HL-60 (cell line): ENCODE measurements at places on chromosomes 5 and 9.

- DNase-seq: no peak
Measured at GRCh38 chr9:116409638-116410037, 256.0 kb downstream of the PAPPA start.

GRCh38 chr5:88885002-88885401 lies 2.0 kb upstream of the MEF2C start:
- no peak for DNase-seq

- DNase-seq: no peak
Measured at GRCh38 chr9:116209414-116210116, 56.0 kb downstream of the PAPPA start.

GRCh38 chr5:40832345-40832744 lies 2.7 kb downstream of the RPL37 start:
- DNase-seq: peak; percentile 13

DNA sequence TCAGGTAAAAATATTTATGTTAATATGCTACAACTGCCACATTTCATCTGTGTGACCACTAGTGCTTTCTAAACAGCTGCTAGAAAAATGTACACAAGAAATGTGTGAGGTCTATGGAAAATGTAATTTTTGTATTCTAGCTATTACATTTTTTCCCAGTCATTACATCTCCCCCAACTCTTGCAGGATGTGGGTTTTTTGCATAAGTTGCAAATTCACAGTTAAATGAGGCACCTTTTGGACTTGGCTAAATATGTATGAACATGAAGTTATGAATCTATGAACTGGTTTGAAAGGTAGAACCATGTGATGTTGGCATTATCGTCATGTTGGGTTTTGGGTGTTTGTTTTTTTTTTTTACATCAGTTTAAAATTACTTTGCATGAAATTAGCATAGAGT lies 590.4 kb upstream of the WWC1 start:
- DNase-seq: no peak

DNA sequence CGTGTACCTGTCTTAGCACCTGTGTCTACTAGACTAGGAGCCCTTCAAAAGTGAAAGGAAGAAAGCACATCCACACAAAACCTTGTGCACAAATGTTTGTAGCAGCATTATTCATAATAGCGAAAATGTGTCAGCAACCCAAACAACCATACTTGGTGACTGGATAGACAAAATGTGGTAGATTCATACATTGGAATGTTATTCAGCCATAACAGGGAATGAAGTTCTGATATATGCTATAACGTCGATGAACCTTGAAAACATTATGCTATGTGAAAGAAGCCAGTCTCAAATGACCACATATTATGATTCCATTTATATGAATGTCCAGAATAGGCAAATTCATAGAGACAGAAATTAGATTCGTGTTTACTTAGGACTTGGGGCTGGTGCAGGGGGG lies 57.8 kb upstream of the LARP1 start:
- DNase-seq: no peak

GRCh38 chr5:139752506-139753473 lies 42.8 kb upstream of the PSD2 start:
- no peak for DNase-seq

DNA sequence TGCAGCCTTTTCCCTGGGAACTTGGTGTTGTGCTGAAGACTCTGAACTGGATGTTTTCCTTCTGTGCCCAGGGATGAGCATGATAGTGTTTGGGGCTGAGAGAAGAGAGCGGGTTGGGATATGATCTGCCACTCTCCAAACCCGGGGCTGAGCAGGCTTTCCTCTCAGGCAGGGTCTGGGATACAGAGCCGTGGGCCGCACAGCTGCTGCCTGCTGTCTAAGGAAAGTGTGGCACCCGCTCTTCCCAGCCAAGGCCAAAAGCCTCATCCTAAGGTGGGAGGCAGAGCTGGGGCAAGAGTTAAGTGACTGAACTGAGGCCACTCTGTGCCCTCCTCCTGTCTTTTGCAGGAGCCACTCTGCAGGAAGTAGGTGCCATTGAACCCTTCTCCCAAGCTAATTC lies 83.6 kb upstream of the PITX1 start:
- no peak for DNase-seq

- no peak for DNase-seq
Measured at GRCh38 chr5:35741971-35742370, 114.7 kb upstream of the IL7R start.

- peak; percentile 96 for DNase-seq
Measured at GRCh38 chr5:42992088-42992879, 47.8 kb downstream of the ANXA2R start.

GRCh38 chr5:53831496-53831895 lies 271.1 kb downstream of the NDUFS4 start:
- no peak for DNase-seq

DNA sequence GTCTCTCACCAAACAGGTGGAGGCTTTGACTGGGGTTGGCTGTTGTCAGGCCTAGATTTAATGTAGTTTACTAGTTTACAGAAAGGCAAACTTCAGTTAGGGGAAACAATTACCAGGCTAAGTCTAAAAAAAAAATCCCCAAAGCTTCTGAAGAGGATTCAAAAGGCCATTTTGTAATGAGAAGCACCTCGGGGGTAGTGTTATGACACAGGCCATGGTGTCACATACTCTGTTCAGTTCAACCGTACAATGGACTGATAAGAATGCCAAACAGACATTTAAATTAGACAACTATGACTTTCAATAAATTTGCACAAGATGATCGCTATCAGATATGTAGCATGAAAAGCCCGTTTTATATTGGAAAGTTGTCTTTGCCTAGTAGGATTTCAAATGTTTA lies 120.1 kb upstream of the PCA3 start:
- DNase-seq: no peak

DNA sequence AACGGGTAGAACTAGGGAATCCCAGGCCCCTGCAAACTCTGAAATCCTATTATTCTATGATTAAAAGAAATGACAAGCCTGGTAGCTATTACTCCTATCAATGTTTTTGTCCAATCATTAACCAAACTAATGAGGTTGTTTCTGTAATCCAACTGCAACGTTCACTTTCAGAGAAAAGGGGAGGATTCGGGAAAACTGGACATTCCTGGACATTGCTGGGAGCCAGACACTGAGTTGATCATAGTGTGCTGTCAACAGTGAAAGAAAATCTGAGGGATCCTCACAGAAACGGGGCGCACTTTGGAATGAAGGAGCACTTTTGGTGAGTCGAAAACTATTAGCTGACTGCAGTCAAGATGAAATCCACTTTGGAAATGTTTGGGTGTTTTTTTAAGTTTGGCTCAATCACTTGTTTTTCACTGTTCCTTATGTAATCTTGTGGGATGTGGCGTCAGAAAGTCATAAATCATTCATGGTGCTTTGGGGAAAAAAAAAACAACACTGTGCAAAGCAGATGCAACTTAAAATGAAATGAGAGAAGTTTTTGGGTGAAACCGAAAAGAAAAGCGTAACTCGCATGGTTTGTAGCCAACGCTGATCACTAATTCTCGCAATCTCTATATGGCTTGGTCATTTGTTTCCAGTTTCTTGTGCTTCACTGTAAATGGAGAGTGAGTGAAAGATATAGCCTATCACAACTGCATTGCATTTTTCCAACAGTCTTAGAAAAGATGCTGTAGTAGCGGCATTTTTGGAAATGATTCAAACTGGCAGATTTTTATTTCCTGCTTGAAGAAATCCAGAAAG lies 51.2 kb upstream of the ADRA1B start:
- DNase-seq: no peak

DNA sequence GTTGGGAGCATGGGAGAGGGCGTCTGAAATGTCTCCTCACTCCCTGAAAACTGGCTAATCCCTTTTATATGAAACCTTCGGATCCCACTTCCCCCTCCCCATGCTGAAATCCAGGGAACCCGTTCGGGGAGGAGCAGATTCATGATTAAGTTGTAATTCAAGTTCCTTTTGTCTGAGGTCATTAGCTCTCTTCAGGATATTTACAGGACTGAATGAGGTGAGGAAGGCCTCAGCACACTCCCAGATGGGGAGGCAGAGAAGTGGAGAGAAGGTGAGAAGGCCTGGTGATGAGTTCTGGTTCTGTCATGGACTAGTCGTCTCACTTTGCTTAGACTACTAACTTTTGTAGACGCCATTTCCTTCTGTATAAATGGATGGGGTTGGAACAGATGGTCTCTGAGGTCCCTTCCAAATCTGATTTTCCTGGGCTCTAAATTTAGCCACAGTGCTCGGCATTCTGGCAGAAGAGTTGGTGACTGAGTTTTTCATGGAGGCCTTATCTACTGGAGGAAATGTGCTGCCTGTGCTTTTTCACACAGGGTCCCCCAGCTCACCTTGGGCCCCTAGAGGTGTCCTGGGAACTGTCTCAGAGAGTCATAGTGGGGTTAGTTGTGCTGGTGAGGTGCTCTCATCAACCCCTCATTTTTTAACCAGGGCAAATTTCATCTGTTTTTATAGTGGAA lies 62.3 kb downstream of the PRDM6 start:
- no peak for DNase-seq

GRCh38 chr5:57950616-57951228 lies 468.1 kb upstream of the ACTBL2 start:
- DNase-seq: no peak

- no peak for DNase-seq
Measured at GRCh38 chr9:15936306-15936921, 383.6 kb downstream of the CCDC171 start.

- DNase-seq: no peak
Measured at GRCh38 chr5:72032788-72033187, 74.5 kb upstream of the MAP1B start.

- no peak for DNase-seq
Measured at GRCh38 chr5:160649304-160649703, 202.7 kb downstream of the ATP10B start.

GRCh38 chr5:173050791-173051190 lies 5.4 kb upstream of the CREBRF start:
- no peak for DNase-seq

DNA sequence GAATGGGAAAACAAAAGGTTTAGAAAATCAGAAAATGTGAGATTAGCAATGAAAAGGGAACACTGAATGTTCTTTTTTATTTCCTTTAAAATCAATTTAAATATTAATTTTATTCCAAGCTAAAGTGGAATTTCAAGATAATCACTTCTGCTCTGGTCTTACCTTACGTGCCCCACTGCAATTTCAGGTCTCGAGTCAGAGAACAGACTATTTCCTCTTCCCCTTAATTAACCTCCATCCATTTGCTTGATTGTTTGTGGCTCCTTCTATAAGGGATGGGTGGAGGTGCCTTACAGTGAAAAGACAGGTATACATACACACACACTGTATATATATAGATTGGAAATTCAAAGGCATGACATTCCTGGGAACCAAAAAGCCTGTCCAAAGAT lies 137.1 kb downstream of the SUSD1 start:
- DNase-seq: no peak

GRCh38 chr5:60297658-60298057 lies 402.3 kb downstream of the DEPDC1B start:
- no peak for DNase-seq

GRCh38 chr9:98903961-98904411 lies 39.7 kb upstream of the COL15A1 start:
- no peak for DNase-seq

- no peak for DNase-seq
Measured at GRCh38 chr9:21070171-21070571, 7.6 kb downstream of the IFNB1 start.

DNA sequence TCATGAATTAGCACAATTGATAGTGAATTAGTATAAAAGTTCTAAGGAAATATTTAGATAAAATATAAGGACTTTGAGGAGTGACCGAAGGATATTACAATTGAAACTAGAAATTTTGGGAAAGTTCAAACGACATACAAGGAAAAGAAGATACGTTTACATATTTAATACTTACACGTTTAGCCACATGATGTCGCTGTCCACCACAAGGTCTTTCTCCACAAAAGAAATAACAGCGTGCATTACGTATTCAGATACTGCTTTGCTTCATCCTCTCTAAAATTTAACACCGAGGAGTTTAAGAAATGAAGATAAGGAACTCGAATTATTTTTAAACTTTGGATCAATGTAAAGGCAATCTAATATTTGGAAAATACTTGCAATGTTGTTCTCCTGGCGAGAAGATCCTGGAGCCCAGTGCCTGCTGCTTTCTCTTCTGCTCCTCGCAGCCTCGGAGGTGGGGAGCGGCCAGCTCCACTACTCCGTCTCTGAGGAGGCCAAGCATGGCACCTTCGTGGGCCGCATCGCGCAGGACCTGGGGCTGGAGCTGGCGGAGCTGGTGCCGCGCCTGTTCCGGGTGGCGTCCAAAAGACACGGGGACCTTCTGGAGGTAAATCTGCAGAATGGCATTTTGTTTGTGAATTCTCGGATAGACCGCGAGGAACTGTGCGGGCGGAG lies at the start of gene PCDHA3:
Gene PCDHA3, plus strand, starts transcription at position 242 of the 678 bp plus-strand sequence.
- no peak for DNase-seq

- no peak for DNase-seq
Measured at GRCh38 chr5:16539169-16539666, 73.6 kb upstream of the ZNF622 start.

GRCh38 chr5:96868603-96869371 lies 7.5 kb upstream of the ERAP2 start:
- DNase-seq: peak; percentile 33

GRCh38 chr9:113566712-113567071 lies 103.2 kb downstream of the RGS3 start:
- no peak for DNase-seq

- no peak for DNase-seq
Measured at GRCh38 chr5:110346893-110347358, 379.5 kb downstream of the TMEM232 start.

DNA sequence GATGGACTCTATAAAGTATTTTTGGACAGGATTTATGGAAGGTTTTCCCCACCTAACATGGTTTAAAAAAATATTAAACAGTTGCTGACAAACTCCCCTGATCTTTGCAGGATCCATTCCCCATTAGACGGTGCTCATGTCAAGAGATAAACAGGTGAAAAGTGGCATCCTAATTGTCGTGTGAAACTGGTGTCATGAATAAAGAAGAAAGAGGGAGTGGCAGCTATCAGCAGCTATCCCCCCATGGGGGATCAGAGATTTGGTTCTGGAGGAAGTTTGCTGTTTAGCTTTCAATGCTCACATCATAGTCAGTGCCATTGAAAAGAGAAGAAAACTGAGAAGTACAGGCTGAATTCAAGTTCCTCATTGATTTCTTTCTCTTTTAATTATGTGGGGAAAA lies 329.3 kb upstream of the BRINP1 start:
- DNase-seq: no peak

- DNase-seq: no peak
Measured at GRCh38 chr9:112764344-112764743, 13.8 kb downstream of the SNX30 start.

- DNase-seq: no peak
Measured at GRCh38 chr5:135450952-135451351, 1.2 kb downstream of the TIFAB start.

DNA sequence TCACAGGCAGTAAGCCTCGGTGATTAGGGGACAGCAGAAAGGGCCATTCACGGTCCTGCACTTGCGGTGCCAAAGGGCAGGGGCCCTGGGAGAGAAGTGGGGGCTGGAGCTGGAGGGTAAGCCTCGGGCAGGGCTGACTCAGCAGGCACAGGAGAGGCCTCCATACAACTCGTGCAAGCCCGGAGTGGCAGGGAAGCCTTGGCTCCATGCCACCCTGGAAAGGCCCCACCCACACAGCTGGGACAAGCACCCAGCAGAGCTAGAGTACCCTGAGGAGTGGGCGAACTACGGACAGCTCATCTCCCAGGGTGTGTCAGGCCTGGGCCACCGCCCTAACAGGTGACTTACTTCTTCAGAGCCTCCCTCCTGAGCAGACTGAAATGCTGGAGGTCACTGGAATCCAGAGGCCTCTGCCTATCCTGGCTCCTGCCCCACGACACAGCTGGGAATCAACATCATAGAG lies 5.6 kb upstream of the CAMK2A start:
- DNase-seq: no peak
